ENCODE measurements at places on chromosomes 13 and 19.

DNA sequence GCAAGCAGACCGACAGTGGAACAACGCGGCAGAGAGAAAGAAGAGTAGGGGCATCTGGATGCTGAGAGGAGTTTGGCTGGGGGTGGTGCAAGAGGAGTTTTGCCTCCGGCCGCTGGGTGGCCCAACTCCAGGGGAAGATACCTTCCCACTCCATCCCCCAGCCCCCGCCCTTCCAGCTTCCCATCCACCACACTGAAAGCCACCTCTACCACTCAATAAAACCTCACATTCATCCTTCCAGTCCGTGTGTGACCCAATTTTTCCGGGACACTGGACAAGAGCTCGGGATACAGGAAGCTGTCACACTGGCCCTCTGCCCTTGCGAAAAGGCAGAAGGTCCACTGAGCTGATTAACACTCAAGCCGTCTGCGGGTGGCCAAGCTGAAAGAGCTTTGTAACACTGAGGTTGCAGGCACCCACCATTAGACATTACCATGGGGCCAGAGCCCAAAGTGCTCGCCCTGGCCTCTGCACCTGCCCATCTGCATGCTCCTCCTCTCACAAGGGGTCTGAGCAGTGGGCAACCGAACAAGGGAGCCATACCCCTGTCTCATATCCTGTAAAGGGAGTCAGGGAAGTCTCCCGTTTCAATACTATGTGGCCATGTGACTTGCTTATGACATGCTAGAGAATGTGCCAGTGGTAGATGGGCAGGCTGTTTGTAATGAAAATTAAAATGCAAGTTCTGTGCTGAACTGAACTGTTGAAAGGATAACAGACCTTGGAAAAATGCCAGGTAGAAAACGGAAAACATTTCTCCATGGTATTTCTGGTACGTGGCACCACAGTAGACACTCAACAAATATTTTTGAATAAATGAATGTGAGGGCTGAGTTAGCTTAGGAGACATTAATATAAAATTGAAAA is 205.1 kb upstream of the STARD13 start:
- no peak for DNase-seq

DNA sequence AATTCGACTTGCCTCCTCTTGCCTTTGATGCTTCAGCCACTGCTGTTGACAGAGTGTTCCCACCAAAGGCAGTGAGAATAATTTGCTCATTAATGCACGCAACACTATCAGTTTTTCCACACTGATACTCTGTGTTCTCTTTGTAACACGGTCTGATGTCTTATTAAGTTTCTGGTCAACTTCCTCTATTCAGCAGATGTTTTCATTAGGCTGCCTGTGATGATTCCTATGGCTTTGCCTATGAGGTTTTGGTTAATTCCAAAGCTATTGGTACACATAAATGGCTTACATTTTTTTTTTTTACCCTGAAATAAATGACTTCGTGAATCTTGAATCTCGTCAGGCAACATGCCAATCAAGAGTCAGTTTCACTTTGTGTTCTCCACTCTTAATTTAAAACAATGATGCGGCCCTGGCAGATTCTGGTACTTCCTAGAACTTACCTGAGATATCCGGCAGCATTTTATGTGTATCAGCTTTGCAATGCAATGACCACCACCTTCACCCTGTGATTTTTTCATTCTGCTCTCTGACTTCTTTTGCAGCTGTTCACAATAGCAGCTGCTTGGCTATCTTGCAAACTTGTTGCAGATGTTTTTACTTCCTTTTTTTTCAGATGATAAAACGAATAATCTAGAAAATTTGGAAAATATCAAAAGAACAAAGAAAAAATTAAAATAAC is 27.5 kb upstream of the KL start:
- no peak for DNase-seq

DNA sequence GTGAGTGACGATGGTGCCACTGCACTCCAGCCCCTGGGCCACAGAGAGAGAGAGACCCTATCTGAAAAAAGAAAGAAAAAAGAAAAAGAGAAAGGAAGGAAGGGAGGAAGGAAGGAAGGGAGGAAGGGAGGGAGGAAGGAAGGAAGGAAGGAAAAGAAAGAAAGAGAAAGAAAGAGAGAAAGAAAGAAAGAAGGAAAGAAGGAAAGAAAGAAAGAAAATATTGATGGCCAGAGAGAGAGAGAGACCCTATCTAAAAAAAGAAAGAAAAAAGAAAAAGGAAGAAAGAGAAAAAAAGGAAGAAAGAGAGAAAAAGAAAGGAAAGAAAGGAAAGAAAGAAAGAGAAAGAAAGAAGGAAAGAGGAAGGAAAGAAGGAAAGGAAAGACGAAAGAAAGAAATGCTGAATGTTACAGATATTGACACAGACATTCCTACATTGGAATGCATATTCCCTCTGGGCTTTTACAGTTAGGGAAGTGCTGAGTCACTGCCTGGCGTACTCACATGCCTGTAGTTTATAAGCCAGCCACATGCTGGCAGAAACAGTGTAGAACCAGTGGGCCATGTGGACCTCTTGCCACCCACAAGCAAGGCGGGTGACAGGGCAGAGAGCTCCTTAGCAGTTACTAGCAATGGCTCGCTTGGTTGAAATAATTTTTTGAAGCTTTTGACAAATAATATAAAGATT is 34.6 kb upstream of the SLC46A3 start:
- DNase-seq, result no peak

DNA sequence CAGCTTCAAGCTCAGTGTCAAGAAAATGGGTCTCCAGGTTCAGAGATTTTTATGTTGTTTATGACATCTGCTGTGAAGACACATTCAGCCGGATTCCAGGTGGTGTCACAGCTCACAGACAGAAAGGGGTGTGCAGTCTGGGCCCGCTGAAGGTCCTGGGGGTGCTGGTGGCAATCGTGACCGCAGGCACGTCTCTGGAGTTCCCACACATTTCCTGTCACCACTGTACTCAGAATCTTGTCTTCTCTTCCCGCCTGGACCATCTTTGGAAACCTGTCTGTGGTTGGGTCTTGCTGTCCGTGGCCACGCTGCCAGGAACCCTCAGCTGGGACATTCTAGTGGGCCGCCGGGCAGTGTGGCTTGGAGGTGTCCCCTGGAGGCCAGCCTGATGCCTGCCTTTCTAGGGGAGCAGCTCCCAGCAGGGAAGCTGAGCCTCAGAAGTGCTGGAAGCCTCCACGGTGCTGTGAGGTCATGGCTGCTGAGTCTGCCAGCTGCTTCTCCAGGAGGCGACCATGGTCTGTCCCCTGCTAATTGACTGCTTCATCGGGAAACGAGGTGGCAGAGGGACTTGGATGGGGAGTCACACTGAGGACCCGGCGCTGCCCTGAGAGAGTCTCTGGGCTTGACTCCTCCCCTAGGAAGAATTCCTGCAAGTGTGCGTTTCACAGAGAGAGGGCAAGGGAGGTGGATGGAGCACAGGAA is 3.7 kb downstream of the TEX29 start:
- DNase-seq, result no peak

DNA sequence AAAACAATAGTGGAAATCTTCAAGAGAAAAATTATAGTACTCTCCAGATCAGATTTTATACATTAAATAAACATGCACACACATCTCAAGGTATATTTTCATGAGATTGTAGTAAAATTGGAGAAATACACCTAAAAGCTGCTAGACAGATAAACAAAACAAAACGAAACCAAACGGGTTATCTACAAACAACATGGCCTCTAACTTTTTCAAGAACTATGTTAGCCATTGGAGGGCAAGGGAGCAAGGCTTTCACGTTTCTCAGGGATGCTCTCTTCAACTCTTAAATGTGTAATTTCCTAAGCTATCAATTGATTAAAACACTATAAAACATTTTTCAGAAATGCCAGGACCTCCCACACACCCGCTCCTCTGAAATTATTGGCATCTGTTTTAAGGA is 1262.4 kb upstream of the PCDH20 start:
- DNase-seq, result no peak

GRCh38 chr13:32136716-32137115 is 105.1 kb downstream of the FRY start:
- no peak for DNase-seq

DNA sequence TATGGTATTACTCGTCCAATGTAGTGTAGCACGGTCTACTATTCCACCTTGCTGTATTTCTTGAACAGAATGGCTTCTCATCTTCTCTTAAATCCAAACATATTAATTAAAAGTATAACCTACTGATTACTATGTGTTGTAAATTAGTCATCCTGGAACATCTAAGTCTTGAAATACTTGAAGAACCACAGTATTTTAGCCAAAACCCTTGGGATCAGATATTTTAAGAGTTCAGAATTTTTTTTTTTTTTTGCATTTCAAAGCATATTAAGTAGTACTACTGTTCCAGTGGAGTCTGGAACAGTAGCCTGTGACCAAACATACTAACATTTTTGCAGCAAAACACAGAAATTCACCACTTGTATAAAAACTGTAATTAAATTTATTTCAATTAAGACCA is 30.1 kb downstream of the ZC3H13 start:
- DNase-seq, result no peak

- no peak for DNase-seq
Observed at GRCh38 chr13:75494491-75494890, 12.5 kb upstream of the TBC1D4 start.

DNA sequence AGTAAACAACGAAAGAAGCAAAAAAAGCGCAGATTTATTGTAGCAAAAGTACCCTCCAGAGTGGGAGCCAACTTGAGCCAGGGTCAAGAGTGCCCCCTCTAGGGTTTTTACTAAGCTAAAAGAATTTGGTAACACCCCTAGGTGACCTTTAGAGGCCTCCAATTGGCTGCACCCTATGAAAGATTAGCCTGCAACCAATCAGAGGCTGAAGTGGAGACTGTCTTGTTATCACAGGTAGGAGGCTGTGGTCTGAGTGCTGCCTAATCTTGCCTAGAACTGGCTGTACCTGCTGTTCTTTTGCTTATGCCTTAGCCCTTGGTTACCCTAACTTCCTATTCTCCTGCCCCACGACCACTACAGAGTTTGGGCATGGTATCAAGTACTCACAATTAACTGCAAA is 38.3 kb downstream of the ANKRD10 start:
- no peak for DNase-seq

DNA sequence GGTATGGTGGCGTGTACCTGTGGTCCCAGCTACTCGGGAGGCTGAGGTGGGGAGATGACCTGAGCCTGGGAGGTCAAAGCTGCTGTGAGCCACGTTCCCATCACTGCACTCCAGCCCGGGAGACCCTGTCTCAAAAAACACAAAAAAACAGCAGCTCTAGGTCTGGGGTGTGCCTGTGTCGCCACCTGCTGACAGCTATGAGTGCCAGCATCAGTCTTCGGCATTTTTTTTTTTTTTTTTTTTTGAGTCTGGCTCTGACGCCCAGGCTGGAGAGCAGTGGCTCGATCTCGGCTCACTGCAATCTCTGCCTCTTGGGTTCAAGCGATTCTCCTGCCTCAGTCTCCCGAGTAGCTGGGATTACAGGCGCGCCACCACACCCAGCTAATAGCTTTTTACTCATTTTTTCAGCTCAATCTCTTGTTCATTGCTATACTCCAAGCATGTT is 10.1 kb downstream of the AP2S1 start:
- DNase-seq, result peak; percentile 42

GRCh38 chr19:54517483-54517882 is 14.9 kb downstream of the LAIR2 start:
- peak; percentile 25 for DNase-seq

DNA sequence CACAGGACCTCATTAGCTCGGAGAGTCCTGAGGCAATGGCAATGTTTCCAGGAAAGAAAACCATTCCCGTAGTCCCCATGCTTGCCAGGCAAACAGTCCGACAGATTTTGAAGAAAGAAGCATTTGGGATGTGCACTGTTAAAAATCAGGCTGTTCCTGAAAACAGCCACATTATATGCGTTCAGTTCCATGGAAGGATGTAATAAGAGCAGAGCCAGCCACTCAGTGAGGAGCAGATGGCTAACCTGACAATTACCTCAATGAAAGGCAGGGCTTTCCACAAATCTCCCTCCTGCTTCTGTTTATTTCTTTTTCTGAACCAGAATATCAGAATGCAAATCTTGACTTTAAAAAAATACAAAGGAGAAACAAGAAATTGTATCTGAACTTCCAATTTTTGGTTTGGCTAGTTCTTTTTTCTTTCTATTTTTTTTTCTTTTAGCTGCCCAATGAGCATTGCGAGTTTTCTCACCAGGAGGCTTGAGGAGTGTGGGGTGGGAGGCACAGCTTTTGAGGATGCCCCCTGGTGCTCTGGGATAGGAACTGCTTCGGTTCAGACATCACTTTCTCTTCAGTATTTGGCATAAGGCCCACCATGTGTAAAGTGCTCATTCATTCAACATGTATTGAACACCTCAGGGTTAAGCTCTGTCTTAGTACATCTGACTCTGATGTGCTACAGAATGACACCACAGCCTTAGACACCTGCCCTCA is 124.2 kb downstream of the TBC1D4 start:
- peak; percentile 48 for DNase-seq

DNA sequence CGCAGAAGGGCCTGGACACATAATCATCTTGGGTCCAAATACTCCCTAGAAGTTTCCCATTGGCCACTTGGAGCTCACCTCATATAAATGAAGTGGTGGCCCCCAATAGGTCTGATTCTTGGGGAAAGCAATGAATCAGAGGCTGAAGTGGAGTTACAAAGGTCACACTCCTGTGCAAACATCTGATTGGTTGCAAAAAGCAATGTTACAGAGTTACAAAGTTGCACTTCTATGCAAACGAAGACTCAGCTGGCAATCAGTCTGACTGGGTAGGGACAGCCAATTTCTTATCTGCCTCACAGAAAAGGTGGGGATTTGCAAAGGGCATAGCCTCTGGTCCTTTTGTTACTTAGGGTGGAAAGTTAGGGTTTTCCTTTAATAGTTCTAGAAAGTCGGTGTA is 1.8 kb upstream of the GPR180 start:
- DNase-seq, result no peak

DNA sequence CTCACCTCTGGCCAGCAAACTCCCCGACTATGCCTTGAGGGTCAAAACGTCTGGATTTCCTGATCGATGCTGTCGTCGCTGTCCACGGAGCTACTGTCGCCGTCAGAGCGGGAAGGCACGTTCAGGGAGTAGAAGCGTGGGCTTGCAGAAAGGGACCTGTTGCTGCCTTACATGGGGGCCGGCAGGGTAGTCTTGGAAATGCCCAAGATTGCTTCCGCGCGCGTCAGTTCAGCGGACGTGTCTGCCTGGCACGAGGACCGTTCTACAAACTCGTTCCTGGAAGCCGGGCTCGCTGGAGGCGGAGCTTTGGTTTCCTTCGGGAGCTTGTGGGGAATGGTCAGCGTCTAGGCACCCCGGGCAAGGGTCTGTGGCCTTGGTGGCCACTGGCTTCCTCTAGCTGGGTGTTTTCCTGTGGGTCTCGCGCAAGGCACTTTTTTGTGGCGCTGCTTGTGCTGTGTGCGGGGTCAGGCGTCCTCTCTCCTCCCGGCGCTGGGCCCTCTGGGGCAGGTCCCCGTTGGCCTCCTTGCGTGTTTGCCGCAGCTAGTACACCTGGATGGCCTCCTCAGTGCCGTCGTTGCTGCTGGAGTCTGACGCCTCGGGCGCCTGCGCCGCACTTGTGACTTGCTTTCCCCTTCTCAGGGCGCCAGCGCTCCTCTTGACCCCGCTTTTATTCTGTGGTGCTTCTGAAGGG is 15.4 kb downstream of the RB1 start:
- DNase-seq, result no peak

GRCh38 chr19:56880592-56881190 is 40.2 kb upstream of the PEG3 start:
- no peak for DNase-seq

Data from activated CD4-positive, alpha-beta T cell treated with anti-CD3 and anti-CD28 coated beads, Interleukin-2, amount 50 U/mL, for 4 hours (primary cell).